Cardiac muscle cell (in vitro differentiated cells and primary cell): ENCODE measurements at places on chromosomes 3 and 15. TPM values are rescaled to one million over a fixed set of nuclear protein-coding genes. Genes with fewer than 3 reads are reported as not detected.

DNA sequence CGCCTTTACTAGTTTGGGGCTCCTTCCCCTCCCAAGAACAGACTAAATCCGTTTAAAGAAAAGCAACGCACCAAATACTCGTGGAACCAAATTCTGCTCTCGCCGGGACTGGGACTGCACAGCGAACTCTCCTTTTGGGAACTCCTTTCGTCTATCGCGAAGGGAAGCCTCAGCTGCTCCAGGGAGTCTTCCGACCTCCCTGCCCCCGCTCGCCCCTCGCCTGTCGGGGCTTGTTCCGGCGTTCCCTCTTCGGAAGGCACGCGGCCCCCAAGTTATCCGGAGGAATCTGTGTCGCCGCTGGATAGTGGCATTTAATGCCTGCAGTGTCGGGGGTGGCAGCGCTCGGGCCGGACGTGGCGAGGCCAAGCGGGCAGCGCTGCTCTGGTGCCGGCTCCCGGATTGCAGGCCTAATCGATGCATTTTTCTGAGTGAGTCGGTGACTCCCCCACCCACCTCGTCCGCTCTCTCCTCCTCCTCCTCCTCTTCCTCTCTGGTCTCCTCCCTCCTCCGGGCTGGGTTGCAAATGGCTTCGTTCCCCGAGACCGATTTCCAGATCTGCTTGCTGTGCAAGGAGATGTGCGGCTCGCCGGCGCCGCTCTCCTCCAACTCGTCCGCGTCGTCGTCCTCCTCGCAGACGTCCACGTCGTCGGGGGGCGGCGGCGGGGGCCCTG, at the start of gene TRIM71:
Gene TRIM71, plus strand, starts transcription at position 440 of the 671 bp plus-strand sequence. Its CDS starts 84 bp downstream, at position 524.
- peak; percentile 35 for DNase-seq

DNA sequence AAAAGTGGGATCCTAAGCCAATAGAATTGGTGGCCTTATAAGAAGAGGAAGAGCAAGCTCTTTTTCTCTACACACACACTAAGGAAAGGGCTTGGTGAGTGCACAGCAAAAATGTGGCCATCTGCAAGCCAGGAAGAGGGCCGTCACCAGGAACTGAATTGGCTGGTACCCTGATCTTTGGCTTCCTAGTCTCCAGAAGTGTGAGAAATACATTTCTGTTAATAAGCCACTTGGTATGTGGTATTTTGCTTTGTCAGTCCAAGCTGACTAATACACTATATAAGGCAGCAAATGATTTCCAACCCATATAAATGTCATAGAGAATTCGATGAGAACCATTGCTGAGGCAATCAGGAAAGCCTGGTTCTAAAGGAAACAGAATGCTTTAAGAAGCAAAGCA, 816.3 kb upstream of the SEMA6D start:
- DNase-seq: no peak

GRCh38 chr3:186642014-186642413, 1.8 kb downstream of the FETUB start:
- DNase-seq: no peak

DNA sequence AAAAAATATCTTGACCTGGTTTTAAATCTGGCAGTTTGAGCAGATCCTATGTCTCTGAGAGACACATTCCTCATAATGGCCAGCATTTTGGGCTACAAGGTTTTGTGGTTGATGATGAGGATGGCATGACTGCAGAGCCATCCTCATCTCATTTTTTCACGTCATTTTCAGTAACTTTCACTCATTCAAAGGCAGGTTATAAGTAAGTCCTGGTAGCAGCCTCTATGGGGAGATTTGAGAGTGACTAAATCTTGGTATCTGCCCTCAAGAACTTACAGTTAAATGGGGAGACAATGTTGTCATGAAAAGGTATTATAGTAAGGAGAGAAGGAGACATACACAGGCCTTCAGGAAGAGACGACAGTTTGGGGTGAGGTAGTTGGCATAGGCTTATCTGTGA, 14.5 kb downstream of the TIGIT start:
- DNase-seq: no peak

DNA sequence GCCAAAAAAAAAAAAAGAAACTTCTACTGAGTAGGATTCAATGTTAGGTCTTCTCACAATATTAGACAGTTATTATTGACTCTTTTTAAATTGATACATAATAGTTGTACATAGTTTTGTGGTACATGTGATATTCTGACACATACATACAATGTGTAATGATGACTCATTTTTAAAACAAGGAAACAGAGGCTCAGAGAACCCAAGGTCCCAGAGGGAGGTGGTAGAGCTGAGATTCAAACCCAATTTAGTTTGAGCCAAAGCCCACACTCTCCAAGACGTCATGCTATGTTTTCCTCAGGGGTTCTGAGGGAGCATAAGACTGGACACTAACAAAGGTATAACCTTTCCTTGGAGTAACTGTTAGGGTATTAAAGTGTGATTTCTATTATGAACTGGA, 40.6 kb downstream of the MYO5C start:
- DNase-seq: peak; percentile 21

DNA sequence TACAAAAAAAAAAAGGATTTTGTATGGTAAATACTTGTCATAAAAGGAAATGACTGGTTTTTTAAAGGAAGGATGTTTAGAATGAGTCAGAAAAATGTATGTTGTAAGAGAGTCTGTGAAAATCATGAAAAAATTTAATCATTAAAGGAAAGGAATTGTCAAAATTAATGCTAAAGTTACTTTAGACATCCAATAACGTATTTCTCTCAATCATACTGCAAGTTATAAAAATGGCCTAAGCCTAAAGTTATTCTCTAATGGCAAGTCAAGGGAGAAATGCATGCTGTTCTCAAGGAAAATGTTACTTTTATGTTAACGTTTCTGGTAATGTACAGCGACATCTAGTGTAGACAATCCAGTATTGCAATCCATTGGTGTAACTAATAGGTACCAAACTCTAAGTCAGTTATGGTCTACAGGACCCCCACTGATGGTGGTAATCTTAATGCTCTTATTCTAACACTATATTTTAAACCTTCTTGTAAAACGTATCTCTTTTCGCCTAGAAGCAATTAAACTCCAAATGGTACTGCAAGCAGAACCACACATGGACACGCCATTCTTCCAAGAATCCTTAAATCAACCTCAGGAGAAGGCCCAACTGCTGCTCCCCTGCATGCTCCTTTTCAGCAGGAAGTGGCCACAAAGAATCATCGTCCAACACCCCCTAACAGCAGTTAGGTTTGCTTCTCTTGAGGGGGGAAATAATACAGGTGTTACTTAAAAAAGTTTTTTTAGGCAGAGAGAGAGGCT, 35.2 kb downstream of the NCEH1 start:
- peak; percentile 64 for DNase-seq

- no peak for DNase-seq
Observed at GRCh38 chr3:171811295-171811912, 1.1 kb upstream of the PLD1 start.

DNA sequence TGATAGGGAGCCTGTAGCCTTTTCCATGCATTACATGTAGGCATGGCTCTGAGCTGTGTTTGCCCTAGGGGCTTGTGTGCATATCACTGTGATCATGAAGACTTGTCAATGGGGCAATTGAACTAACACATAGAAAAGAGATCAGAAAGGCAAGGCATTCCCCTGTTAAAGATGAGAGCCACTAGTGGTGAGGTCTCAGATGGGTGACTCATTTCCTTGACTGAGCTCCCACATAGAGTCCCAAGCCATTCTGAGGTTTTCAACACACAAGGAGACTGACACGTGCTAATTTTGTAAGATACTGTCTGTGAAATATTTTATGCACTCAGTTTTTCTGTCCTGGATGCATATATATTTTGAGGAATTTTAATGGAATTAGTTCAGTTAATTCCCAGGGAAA, 53.8 kb downstream of the SAMMSON start:
- DNase-seq: no peak

DNA sequence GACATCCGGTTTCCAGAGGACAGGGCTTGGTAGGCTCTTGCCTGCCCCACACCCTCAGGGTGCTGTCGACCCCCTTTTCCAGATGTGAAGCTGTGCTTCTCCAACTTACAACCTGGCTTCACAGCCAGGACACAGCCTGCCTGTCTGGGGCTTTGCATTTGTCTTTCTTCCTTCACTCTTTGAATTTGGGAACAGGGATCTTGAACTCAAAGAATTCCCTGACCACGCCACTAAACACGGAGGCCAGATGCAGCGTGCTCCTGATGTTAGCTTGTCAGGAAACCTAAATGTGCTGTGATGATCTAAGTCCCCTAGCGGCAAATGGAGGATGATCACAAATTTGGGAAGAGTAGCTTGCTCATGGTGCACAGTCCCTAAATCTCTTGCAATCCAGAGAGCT, 244.8 kb upstream of the RGMA start:
- DNase-seq: no peak

- DNase-seq: no peak
Observed at GRCh38 chr15:58224068-58224467, 85.9 kb downstream of the AQP9 start.

DNA sequence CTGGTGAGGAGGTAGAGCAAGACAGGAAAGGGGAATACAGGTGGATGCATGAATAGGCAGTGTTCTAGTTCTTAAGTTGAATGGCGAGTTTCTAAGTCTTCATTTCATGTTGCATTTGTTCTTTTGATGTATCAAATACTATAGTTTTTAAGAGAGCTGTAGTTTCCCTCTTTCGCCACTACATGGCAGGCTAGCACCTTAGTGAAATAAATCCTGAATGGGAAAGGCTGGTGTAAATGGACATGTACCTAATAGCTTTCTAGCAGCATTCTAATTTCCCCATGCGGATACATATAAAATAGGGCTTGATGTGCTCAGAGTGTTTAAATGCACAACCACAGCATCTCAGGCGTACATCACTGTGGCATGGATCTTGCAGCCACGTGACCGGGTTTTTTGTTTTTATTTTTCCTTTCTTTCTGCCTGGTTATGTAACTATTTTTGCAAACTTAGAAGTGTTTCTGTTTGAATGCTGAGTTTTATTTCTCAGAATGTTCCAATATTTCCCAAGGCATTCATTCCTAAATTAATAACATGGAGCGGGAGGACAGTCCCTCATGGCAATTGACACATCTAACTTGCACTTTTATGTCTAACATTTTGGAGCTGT, 23.5 kb upstream of the CLN6 start:
- peak; percentile 88 for DNase-seq

DNA sequence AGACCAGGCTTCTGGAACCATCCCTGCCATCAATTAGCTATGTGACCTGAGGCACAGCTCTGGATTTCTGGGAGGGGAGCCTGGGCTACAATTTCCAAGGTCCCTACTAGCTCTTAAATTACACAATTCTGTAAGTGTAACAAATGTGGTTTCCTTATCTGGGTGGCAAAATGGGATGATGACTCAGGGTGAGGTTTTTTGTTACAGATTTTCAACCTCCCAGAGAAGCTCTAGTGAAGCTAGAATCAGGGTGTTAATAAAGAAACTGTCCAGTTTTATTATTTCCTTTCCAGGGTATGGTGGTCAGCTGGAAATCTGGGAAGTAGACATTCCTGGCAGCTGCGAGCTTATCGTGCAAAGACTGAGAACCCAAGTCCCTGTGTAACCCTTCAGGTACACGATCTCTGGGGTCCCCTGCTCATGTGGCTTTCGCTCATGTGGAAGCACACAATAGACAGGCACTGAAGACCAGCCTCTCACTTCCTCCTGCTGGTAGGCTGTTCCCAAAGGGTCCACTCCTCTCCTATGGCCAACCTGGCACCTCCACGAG, 7.3 kb downstream of the RAB27A start:
- peak; percentile 89 for DNase-seq

GRCh38 chr3:127224118-127224517, 31.2 kb downstream of the PRR23E start:
- DNase-seq: no peak

DNA sequence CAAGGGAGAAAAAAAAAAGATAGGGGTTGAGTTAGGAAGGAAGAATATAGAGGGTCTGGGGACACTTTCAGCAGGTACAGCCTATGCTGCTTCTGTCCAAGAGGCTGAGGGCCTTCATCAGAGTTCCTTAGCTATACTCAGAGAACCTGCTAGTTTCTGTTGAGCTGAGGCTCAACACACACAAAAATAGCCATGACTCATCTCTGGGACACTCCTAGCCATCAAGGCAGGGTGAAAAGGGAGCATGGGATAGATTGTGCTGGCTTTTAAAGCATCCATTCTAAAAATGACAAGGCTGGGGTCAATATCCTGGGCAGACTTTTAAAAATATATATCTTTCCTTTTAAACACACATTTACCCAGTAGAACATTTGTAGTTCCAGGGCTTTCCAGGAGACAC, 2.8 kb upstream of the RTP2 start:
- no peak for DNase-seq

DNA sequence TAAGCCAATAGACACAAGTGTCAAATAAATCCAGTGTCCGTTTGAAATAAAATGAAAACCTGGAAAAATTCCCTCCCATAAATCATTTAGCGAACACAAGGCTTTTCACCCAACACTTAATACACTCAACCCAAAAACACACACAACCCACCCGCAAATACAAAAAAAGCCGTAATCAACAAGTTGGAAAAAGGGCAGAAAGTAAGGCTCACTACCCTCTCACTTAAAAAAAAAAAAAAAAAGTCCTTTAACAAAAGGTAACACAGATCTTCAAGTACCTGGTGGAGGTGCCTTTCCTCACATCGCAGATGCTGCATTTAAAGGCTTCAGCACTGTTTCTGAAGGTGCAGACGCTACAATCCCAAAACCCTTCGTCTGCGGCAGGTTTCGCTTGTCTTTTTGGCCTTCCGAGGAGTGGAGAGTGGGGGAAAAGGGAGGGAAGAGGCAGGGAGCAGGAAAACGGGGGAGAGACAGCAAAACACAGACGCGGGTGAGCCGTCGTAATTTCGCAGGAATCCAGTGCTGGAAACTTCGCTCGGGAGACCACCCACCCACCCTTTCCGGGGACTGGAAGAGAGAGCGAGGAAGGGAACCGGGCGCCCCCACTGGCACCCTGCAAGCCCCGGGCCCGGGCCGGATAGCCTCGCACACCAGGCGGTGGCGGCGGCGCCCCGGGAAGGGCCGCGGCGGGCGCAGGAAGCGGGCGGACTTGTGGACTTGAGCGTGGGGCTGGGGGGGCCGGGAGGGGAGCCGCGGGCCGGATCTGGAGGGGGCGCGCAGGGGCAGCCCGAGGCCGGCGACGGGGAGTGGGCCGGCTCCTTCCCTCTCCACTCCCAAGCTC, 401.8 kb downstream of the SHQ1 start:
- peak; percentile 46 for DNase-seq

- peak; percentile 64 for DNase-seq
Observed at GRCh38 chr3:134056464-134056891, 26.8 kb upstream of the SLCO2A1 start.

DNA sequence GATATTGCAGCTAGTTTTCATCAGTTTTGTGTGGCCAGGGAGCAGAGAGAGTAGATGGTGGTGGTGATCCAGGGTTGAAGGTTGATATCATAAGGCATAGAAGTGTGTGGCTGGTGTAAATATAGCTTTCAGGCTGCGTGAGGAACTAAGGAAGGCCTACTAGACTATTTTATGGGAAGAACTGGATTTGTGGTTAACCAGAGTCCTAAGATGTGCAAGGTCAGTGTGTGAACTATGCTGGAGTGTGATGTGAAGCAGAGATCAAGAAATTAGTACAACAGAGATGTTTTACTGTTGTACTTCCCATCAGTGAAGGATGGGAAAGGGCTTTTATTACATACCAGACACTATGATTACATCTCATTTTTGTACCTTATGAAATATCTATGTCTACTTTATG, 41.5 kb downstream of the MAPK6 start:
- DNase-seq: no peak

The CNTN3 gene
- 0.09 and 0.18 TPM in 2 replicates for total RNA-seq

The CYP19A1 gene
- total RNA-seq: 0.69 TPM in 1 of 2 replicates, not detected in the other

The C3orf22 gene
- not detected in 2 replicates for total RNA-seq

The GUCA1C gene
- not detected in 2 replicates for total RNA-seq

The ARL13B gene
- total RNA-seq: 5.4 and 6.8 TPM in 2 replicates

The THRB gene
- 0.57 and 0.67 TPM in 2 replicates for total RNA-seq

The ARL14 gene
- not detected in 2 replicates for total RNA-seq

The ST6GAL1 gene
- 70.1 and 123 TPM in 2 replicates for total RNA-seq

The INKA1 gene
- 4.3 and 5.9 TPM in 2 replicates for total RNA-seq
